ENCODE measurements at places on chromosomes 2 and 18. TPM values are rescaled to one million over a fixed set of nuclear protein-coding genes. Genes with fewer than 3 reads are reported as not detected.

The MSGN1 gene
- total RNA-seq: not detected

The REG1B gene
- not detected for total RNA-seq

DNA sequence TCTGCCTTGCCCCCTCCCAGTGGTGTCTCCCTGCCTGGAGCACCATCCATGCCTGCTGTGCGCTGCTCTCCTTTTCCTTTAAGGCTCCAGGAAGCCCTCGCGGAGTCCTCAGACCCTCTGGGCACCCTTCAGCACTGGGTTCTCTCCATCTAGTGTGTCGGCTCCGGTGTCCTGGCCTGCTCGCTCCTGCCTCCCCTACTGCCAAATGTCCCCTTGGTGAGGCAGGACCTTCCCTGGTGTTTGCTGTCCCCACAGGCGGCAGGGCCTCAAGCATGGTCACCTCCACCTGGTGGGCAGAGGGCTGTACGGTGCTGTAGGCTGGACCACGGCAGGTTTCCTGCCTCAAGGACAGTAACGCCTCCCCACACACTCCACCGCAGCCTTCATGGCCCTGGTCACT is 90.2 kb downstream of the DGKD start:
- no peaks in the 10 kb centered on the region for H3K27me3 ChIP-seq
- no peak overlapping the region for H3K27ac ChIP-seq
- peaks cover 86% of the 10 kb centered on the region for H3K36me3 ChIP-seq
- H3K4me3 ChIP-seq: no peak overlapping the region
- no peaks in the 10 kb centered on the region for H3K4me1 ChIP-seq

DNA sequence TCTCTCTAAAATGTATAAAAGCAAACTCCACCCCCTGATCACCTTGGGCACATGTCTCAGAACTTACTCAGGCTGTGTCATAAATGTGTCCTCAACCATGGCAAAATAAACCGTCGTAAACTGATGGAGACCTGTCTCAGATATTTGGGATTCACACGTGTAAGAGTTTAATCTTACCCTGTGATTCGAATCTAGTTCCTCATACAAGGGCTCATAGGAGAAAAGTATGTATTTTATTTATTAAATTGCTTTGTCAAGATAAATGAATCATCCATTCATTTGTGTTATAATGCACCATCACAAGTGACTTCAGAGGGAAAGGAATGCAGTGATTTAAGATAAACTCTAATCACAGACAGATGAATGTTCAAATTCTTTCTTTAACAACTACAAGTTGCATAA is 712.5 kb upstream of the LRATD1 start:
- no peak for DNase-seq
- H3K27ac ChIP-seq: no peak overlapping the region
- H3K36me3 ChIP-seq: no peaks in the 10 kb centered on the region
- H3K4me3 ChIP-seq: no peak overlapping the region
- H3K27me3 ChIP-seq: no peaks in the 10 kb centered on the region

GRCh38 chr2:152485954-152486736 is 151.2 kb downstream of the FMNL2 start:
- no peak for DNase-seq
- H3K36me3 ChIP-seq: no peaks in the 10 kb centered on the region
- no peak overlapping the region for H3K27ac ChIP-seq
- no peaks in the 10 kb centered on the region for H3K27me3 ChIP-seq
- H3K4me1 ChIP-seq: peaks cover 19% of the 10 kb centered on the region

The TEKT4 gene
- total RNA-seq: 0.45 TPM

GRCh38 chr2:211928201-211928600 is 610.4 kb downstream of the ERBB4 start:
- no peaks in the 10 kb centered on the region for H3K36me3 ChIP-seq
- no peak for DNase-seq
- no peak overlapping the region for H3K27ac ChIP-seq

The SH3RF3 gene
- total RNA-seq: 7.5 TPM

GRCh38 chr18:50177294-50177992 is 17.5 kb downstream of the MYO5B start:
- H3K4me1 ChIP-seq: no peaks in the 10 kb centered on the region
- DNase-seq: no peak
- no peaks in the 10 kb centered on the region for H3K36me3 ChIP-seq
- H3K27ac ChIP-seq: no peak overlapping the region

DNA sequence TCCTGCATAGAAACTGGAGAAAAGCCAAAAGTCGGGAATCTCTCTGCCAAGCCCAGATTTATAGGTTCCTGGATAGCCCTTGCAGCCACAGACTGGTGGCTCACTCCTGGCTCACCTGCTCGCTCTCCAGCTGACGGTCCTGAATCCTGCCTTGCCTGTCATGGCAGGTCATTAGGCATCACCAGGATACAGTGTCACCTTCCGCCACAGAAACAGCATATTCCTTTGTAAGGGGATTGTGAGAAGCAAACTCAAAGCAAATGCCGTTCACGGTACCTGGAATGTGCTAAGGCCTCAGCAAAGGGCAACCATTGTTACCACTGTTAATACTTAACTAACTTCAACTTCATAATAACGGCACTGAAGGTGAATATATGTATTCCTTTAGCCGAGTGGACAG is 57.1 kb upstream of the GPR45 start:
- peaks cover 11% of the 10 kb centered on the region for H3K27me3 ChIP-seq
- H3K4me1 ChIP-seq: no peaks in the 10 kb centered on the region
- DNase-seq: no peak
- no peaks in the 10 kb centered on the region for H3K36me3 ChIP-seq
- no peak overlapping the region for H3K4me3 ChIP-seq

DNA sequence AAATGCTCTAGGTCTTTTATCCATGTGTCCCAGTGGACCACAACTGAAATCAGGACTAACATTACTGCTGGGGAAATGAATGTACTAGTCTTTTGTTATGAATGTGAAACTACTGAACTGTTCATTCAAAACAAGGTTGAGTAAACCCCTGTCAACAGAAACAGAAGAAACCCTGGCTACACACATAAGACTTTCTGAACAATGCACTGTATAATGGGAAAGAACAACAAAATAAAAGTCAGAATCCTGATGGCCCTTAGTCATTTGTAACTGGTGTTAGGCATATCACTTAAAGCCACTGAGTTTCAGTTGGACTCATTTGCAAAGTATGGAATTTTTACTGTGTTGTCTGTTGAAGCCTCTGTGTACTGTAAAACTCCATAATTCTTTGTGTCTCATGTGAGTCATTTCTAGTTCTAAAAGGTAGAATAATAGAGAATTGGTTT is 77.0 kb upstream of the UBXN4 start:
- no peak for DNase-seq
- peaks cover 41% of the 10 kb centered on the region for H3K36me3 ChIP-seq
- H3K27me3 ChIP-seq: no peaks in the 10 kb centered on the region
- H3K4me3 ChIP-seq: no peak overlapping the region
- H3K4me1 ChIP-seq: peaks cover 8% of the 10 kb centered on the region

GRCh38 chr2:7071154-7071553 is 153.9 kb downstream of the RNF144A start:
- no peak for DNase-seq
- no peaks in the 10 kb centered on the region for H3K36me3 ChIP-seq
- H3K27ac ChIP-seq: no peak overlapping the region
- no peaks in the 10 kb centered on the region for H3K4me1 ChIP-seq

DNA sequence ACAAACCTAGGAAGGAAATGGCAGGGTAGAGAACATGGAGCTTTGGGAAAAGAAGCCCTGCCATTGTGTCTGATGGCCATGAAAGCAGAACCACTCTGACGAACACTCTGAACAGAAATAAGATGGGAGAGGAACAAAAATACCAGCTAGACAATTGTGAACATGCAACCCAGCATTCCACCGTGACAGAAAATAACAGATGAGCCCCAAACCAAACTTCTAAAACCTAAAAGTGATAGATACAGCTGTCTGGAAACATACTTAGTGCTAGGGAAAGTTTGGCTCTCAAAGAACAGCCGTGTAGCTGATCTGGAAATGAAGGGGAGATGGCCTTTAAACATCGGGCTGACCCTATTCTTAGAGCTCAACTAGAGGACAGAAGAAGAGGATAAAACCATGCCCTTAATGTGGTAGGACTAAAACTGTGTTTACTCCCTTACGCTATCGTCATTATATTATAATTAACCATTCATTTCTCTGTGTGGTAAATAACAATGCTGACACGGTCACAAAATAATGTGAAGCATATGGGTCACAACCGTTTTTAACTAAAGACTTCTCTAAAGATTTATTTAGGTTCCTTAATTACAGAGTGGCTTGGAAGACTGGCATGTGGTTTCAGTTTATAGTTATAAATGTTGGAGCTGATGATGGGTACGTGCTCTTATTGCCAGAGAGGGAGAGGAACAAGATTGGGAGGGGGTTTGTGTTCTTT is 80.6 kb downstream of the MYO1B start:
- peaks cover 11% of the 10 kb centered on the region for H3K36me3 ChIP-seq
- H3K4me1 ChIP-seq: peaks cover 24% of the 10 kb centered on the region
- DNase-seq: no peak
- H3K27me3 ChIP-seq: no peaks in the 10 kb centered on the region

The ANKRD62 gene
- not detected for total RNA-seq

The DSEL gene
- 2.0 TPM for total RNA-seq

All from heart left ventricle (tissue), 16 donors.